ENCODE measurements at places on chromosomes 5 and 9.

DNA sequence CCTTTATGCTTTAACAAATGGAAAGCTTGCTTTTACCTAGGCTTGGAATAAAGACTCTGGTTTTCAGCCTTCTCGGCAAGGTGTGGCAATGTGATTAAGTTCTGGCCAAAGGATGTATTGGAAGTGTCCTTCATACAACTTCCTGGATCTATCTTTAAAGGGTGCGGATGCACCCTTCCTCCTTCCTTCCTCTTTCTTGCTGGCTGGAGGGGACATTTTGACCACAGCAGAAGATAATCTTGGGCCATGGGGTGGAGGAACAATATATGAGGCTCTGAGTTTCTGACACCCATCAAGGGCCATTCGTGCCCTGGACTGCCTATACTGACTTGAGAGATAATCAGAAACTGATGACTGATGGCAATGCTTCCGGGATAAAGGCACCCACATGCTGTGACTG lies 145.7 kb downstream of the ACER2 start:
- no peak for DNase-seq

DNA sequence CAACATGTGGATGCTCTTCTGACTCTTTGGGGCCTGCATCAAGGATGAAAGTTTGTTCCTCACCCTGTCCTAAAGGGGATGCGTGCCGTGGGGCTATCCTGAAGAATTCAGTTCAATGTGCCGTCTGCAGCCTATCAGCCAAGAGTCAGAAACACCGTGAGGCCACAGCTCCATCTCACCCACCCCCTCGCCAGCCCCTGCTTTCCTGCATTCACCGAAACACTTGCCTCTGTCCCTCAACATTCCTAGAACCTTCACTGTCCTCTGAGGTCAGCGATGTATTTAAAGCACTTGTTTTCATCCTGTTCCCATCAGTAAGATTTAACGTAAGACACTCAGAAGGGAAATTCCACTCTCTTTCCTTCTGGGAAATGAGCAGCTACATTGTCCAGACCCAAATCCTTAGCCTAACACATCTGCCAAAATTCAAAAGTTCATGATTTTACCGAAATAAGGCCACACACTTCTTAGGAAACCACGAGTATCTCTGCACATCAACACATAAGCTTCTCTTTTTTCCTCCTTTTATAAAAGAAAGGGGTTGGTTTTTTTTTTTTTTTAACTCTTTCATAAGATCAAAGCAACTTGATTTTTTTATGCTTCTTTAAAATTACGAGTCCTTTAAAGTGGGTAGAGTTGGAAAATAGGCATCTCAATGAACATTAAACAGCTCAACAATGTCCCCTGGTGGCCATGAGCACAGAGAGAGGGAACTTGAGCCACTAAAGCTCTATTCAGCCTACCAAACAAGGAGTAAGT lies 100.7 kb downstream of the SUSD1 start:
- DNase-seq: peak; percentile 77

DNA sequence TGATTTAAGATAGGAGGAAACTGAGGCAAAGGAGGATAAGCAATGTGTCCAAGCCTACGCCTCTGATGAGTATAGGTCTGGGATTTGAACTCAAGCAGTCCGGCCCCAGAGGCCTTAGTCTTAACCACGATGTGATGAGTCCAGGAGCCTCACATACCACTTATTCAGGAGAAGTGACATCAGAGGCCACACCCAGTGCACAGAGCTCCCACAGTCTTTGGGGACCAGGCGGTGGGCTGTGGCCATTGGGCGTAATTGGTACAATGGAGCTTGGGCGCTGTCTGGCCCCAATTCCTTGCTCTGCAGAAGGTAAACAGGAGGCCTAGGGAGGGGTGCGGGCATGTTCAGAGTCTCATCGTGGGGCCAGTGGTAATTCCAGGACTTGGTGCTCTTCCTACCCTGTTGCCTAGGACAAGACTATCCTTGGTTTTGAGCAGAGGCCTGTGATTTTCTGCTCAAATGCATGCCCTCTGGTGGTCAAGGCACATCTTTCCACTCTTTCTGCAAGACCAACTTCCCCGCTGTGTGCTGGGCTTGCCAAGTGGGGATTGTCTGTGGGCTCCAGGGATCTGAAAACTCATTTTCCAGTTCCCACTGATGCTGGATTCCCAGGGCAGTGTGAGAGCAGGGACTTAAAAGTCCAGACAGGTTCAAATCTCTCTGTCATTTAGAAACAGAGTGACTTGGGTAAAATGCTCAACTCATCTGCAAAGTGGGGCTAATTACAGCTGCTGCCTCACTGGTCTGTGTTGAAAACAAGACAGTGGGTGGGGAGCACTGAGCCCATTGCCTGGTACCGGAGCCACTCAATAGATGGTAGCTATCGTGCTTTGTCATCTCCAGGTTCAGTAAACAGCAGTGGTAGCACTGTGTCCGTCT lies 15.8 kb downstream of the NDST1 start:
- DNase-seq: peak; percentile 71

DNA sequence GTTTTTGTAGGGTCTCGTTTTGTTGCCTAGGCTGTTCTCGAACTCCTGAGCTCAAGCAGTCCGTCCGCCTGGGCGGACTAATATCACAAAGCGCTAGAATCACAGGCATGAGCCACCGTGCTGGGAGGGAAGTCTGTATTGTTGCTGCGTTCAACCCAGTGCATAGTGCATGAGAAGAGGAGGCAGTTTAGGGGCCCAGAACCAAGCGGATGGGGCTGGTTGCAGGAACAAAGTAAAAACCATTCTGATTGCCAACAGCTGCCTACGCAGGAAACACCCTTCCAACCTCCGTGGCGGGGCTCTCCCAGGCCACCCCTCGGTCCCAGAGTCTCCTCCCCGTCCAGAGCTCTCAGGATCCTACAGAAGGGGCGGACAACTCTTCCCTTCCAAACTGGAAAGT lies 87.1 kb downstream of the ANXA2R start:
- DNase-seq: no peak

DNA sequence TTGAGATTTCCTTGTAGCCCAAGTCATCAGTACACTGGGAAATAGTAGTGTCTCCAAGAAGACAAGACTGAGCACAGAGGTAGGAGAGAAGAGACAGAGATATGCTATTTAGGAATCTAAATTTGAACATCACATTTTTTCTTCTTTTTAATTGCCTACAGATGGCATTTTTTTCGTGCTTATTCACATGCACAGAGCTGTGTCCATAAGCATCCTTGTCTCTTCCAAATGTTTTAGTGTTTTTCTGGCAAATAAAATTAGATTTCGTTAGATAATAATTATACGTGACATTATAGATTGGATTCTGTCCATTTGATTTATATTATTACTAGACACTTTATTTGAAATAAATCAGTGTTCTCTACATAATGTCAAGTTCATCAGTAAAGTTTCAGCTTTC lies 80.9 kb downstream of the PRR16 start:
- DNase-seq: no peak
